ENCODE measurements at places on chromosomes 1 and 21.
A peak's percentile ranks its signal among the peaks of the same experiment; 100 is the strongest.

GRCh38 chr1:60427194-60427593 lies 353.6 kb upstream of the C1orf87 start:
- DNase-seq: no peak

- DNase-seq: no peak
These were observed 717.9 kb downstream of the AMY1C start for GRCh38 chr1:104467590-104467989.

- DNase-seq: no peak
These were observed 36.7 kb upstream of the ACTRT2 start for GRCh38 chr1:2984399-2985061.

DNA sequence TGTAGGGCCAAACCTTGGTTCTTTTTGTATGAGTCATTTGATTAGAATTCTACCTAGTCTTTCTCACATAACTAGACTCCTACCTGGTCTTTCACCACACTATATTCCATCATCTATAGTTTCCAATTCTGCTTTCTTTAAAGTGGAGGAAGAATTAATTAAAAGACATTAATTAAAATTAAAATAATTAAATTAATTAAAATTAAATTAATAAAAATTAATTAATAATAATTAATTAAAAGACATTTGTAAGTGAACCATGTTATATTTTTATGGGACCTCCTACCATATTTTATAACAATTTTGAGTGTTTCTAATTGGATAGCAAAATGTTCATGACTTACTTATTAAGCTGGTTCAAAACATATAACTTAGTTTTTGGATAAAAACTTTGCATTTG lies 77.4 kb downstream of the CCDC18 start:
- no peak for DNase-seq

DNA sequence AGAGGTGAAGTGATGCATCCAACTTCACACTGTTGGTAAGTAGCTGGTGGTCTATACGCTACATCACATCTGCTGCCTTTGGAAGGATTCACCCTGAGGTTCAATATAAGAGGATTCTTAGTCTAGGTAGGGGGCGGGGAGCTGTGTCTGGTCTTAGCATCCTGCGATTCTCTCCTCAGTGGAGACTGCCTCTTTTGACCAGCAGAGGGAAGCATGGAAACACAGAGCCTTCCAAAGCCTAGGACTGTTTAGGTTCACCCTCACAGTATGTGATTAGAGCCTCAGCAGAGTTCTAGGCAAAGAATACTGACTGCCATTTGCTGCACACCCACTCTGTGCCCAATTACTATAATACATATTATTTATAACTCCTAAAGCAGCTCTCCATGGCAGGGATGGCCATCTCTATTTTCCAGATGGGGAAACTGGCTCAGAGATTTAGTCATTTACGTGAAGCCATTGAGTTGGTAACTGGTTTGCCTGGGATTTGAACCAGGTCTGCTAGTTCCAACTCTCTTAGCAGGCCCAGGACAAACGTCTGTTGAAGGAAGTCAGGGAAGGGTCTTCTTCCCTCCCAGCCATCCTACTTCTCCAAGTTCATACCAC lies 28.9 kb upstream of the EFCAB14 start:
- peak; percentile 71 for DNase-seq

DNA sequence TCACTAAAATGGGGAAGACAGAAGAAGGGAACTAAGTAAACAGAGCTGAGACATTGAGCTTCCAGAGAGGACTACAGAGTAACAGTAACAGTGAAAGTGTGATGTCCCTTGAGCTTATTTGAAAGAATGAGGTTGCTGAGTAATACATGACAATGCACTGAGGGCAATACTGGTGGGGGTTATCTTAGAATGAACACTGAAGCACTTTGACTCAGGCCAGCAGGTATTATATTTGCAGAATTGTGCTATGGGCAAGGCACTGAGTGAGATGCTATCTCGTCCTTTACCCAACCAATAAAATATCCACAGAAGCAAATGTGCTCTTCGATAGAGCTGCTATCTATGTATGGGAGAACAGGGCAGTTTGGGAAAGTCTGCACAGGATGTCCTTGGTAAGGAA lies 133.2 kb downstream of the DISP1 start:
- DNase-seq: no peak

GRCh38 chr1:65527190-65527589 lies 106.7 kb downstream of the LEPR start:
- peak; percentile 31 for DNase-seq

- no peak for DNase-seq
These were observed 361.1 kb downstream of the HHAT start for GRCh38 chr1:210689826-210690225.

DNA sequence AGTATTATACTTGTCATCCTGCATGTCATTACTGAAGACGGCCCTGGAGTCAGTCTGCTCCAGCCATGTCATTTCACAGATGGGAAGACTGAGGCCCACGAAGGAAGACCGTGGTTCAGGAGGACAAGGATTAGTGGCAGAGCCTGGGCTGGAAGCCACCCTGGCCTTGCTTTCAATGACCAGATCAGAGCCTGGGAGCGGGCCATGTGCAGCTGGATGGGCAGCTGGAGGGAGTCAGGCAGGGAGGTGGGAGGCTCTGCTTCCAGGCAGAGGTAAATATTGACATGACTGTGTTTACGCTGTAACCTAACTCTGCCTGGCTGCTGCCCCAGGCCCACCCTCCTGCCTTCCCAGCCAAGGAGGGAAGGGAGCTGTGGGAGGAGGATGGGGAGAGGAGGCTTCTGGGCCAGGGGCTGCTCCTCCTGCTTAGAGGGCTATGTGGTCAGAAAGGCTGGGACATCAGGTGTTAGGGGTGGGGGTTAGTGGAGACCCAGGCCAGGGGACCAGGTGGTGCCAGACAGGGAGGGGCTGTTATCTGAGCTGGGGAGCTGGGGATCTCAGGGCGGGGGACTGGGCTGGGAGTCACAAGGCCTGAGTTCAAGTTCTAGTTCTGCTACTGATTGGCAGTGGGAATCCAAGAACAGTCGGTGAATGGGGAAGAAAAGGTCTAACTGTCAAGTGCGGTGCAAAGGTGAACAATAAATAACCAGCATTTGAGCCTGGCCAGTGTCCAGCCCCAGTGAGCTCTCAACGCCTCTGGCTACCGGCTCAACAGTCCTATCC lies 48.5 kb upstream of the ECE1 start:
- DNase-seq: no peak

GRCh38 chr1:240091614-240092300 lies at the start of gene FMN2:
FMN2 (plus strand) TSS chr1:240091883; CDS start chr1:240092110, 227 bp downstream.
- peak; percentile 41 for DNase-seq

DNA sequence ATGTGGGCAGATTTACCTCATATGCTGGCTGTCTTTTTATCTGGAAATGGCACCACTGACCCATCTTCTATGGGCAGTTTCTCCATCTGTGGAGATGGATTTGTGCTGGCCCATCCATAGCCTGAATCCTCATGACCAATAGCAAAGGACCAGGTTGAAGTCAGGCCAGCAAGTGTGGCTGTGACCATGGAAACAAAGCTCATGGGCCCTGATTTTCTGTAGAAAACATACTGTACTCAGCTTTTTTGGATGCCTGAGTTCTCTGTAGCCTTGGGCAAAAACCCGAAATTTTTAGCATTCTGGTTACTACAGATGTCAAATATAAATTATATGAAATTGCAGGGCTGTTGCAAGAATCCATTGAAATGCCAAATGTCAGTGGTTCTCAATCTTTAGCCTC lies 155.0 kb downstream of the PLXNA2 start:
- no peak for DNase-seq

GRCh38 chr1:116178837-116179236 lies 67.6 kb downstream of the MAB21L3 start:
- no peak for DNase-seq

DNA sequence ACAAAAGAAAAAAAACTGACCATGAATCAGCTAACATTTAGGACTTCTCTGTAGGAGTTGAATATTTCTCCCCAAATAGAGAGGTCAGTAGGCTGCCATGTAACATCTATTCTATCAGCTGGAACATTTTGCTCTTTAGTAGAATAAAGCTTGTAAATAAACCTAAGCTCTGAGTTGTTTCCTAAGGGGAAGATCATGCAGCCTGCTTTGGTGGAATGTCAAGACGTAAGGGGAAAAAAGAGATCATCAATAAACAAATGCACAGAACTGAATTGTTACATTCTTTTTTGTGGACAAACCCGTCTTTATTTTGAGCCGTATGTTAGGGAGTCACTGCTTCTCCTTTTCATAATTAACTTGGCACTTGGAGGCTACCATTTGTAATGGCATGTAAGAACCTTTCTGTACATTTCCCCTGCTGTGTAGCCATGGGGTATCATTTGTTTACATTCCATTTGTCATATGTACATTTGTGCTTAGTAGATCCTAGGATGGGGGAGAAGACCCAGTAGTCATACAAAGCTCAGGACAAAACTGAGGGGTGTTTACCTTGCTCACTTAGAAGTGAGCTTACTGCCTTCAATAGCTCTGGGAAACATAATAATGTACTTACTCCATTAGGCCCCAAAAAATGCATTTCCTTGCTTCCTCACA lies 10.8 kb upstream of the PALMD start:
- no peak for DNase-seq
